ENCODE measurements at places on chromosomes 11 and 22.
A peak's percentile ranks its signal among the peaks of the same experiment; 100 is the strongest.

DNA sequence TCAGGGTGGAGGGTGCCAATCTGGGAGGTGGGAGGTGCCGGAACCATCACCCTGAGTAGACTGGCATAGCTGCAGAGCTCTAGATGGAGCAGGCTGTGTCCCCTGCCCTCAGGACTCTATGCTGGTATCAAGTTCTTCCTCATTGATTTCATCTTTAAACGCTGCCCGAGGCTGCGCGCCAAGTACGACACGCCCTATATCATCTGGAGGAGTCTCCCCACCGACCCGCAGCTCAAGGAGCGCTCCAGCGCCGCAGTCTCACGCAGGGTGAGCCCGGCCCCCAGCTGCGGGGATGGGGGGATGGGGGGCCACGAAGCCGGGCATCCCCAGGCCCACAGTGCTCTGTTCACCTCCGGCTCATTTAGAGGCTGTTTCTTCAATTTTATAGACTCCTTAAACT, 52.5 kb downstream of the GRAMD4 start:
- DNase-seq = no peak

DNA sequence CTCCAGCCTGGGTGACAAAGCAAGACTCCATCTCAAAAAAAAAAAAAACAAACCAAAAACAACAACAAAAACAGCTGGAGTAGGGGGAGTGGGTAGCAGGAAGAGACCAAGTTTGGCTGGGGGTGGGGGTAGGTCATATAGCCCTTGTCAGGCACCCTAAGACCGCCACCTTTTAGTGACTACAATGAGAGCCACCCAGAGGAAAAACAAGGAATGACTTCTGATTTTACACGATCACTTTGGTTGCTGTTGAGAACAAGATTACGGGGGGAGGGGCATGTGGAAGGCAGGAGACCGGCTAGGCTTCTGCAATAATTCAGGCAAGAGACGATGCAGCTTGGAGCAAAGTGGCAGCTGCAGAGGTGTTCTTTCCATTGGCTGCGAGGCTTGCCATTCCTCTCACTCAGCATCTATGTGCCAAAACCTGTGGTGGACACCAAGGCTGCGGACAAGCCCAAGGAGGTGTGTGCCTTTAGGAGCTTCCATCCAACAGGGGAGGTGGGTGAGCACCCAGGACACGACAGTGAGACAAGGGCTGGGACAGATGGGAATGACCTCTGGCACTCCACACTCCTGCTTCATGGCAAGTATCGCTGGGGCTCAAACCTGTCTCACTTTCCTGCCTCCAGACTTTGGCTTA, 1.7 kb downstream of the RPS19BP1 start:
- DNase-seq = no peak

GRCh38 chr11:90241414-90241813, 18.6 kb upstream of the CHORDC1 start:
- no peak for DNase-seq

- DNase-seq = no peak
Observed at GRCh38 chr22:49849161-49850020, 4.3 kb upstream of the ZBED4 start.

GRCh38 chr11:13503393-13503792, 7.6 kb upstream of the PTH start:
- no peak for DNase-seq

GRCh38 chr11:15937601-15938120, 418.7 kb downstream of the SOX6 start:
- DNase-seq = no peak

- DNase-seq = no peak
Observed at GRCh38 chr11:74932797-74933196, 16.1 kb downstream of the XRRA1 start.

DNA sequence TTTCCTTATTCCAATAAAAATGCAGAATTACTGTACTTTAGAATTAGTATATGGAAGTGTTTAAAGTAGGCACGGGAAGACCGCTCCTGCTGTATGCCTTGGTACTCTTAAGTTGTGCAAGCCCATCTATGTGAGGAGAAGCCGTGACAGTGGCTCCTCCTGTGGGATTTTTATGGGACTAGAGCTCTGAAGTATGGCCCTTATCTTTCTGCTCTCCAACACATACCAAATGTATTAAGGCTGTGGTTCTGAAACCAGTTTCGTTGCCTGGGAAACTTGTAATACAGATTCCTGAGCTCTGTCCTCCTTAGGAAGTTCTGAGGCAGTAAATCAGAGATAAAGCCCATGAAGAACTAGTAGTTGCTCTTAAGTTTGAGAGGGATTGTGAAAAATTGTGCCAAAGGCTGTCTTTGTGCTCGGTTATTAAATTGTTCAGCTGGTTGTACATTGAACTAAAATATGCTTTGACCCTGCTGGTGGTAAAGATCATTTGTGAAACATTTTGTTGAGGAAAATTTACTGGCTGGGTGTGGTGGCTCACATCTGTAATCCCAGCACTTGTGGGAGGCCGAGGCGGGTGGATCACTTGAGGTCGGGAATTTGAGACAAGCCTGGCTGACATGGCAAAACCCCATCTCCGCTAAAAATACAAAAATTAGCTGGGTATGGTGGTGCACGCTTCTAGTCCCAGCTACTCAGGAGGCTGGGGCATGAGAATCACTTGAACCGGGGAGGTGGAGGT, 29.3 kb downstream of the RTN3 start:
- no peak for DNase-seq

DNA sequence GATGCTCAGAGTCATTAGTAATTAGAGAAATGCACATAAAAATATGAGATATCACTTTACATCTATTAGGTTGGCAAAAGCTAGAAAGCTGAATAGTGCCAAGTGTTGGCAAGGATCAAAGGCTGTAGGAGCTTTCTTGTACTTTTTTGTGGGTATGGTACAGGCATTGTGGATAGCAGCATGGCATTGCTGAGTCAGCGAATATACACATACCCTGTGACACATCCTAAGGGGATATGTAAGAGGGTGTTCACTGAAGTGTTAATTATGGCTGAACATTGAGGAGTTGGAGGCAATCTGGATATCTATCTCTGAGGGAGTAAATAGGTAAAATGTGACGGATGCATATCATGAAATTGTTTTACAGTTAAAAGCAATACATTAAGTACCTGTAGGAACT, 27.0 kb upstream of the IL18BP start:
- DNase-seq = no peak

GRCh38 chr11:88275636-88276035, 61.9 kb downstream of the CTSC start:
- no peak for DNase-seq

- DNase-seq = no peak
Observed at GRCh38 chr11:65524014-65524740, 706 bp upstream of the SCYL1 start.

DNA sequence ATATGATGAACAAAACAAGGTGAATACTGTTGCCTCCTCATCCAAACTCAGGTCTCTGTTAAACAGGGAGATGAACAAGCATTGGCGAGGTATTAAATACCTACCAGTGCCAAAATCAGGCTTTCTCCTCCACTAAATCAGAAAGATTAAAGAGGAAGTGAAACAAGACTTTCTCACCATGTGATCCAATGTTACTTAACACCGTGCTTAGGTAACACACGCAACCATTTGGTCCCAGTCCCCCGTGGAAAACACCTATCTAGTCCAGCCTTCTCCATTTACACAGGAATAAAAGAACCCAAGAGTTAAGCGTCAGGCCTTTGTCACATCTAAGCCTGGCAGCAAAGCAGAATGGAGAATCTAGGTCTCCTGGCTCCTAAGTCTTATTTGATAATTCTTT, 34.5 kb downstream of the TENM4 start:
- DNase-seq = no peak

GRCh38 chr11:47940904-47941649, 39.3 kb upstream of the PTPRJ start:
- DNase-seq = no peak

DNA sequence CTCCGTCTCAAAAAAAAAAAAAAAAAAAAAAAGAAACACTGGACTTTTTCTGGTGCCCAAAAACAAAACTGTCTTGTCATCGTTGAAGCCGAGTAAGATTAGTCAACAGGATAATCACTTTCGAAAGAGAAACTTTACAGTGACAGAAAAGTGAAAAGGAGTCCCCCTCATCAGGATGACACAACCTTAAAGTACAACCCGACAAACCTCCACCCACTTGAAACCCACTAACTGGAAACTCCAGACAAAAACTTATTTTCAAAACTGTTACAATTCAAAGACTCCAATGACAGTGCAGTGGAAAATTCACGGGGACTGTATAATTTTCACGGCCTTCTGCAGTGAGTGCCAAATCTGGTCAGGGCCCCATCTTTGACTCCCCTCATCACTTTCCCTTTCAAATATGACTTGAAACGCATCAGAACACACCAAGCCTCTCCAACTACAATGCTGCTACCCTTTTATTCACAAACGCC, 1.3 kb downstream of the DENND5A start:
- no peak for DNase-seq

- DNase-seq = no peak
Observed at GRCh38 chr11:69870766-69871165, 51.5 kb upstream of the FGF3 start.

GRCh38 chr11:133082841-133083488, 449.3 kb downstream of the OPCML start:
- DNase-seq = no peak

DNA sequence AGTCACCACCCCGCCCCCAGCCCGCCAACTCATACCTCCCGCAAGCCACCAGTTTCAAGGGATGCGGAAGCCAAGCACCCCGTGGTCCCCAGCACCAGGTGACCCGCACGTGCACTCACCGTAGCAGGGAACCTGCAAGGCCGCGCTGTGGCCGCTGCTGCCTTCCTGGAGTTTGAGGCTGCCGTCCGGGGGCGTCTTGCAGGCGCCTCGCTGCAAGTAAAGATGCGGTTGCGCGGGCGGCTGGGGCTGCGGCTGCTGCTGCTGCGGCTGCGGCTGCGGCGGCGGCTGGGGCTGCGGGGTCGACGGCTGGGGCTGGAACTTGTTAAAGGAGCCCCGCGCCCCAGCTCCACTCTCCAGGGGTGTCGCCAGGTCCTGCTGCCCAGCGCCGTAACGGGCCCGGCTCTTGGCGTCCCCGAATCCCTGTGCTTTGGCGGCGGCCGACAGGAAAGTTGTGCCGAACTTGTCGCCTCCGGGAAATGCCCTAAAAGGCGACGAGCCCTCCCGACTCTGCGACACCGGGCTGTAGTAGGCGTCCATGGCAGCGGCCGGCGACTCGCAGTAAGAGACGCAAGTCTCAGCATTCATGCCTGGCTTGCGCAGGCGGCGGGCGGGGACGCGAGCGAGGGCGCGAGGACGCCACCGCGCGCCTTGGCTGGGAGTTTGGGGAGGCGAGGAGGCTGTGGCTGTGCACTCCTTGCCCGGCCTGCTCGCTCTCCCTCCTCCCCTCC, at the start of gene ALX4:
ALX4 (minus strand) TSS at position 662 of the 728 bp plus-strand sequence; CDS start at position 585, 77 bp downstream.
- DNase-seq = no peak

DNA sequence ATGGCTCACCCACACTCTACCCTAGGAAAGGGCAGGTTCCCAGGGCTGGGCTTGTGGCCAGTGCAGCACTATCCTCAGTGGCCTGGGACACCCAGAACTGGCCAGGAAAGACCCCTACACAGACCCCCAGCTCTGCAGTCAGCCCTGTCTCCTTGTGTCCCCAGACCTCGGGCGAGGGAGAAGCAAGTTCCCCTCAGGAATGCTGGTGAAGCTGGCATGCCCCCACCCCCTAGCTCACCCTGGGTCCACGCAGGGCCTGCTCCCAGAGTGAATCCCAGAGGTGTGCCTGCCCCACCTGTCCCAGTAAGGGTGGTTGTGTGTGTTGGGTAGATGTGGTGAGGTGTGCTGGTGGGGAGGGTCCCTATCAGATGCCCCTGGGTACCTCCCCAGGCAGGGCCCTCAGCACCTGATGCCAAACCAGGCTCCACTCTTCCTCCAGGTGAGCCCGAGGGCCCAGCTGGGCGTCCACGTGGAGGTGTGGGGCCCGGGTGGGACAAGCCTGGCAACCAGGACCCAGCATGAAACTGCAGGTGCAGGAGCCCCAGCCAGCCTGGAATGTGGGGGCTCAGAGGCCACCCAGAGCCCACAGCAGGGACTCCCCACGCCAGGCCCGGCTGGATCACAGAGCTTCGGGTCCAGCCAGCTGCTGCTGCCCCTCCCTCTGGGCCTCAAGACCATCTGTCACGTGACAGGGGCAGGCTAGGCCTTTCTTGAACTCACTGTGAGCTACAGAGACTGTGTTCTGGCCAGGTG, 48.4 kb upstream of the KCNQ1OT1 start:
- DNase-seq = no peak

- no peak for DNase-seq
Observed at GRCh38 chr11:47856186-47856585, 8.0 kb upstream of the NUP160 start.

GRCh38 chr22:30943368-30943767, 25.2 kb downstream of the MORC2 start:
- no peak for DNase-seq

DNA sequence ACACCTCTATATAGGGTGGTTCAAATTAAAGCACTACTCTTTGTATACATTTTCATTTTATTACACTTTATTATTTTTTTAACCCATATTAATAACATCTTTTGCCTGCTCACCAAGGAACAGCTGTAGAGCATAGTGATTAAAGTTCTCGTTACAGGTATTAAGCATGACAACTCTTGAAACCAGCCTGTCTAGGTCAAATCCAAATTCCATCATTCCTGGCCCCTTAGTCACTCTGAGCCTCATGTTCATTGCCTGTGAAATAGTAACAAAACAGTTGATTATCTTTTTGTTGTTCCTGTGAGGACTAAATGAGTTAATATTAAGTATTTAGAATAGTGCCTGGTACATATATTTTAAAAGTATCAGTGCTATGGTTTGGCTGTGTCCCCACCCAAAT, 334.5 kb downstream of the RAB38 start:
- no peak for DNase-seq

GRCh38 chr11:48073031-48073861, 92.9 kb downstream of the PTPRJ start:
- DNase-seq = no peak

DNA sequence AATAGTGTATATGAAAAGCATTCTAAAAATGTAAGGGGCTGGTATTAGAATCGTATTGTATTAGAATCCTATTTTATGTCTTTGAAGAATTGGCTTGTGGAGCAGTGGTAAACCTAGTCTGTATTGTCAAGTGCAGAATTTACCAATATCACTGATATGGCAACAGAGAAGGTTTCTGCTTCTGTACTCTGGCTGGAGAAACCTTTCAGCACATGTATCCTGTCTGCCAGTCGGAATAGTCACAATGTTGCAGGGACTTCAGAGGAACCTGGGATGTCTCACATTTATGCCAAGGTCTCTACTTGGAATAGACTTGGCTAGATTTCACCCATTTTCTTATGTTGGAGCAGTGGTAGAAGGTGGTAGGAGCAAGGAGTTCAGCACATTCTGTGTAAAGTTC, 4.4 kb downstream of the MTMR3 start:
- no peak for DNase-seq

GRCh38 chr11:124863137-124863825, 2.0 kb upstream of the ROBO3 start:
- DNase-seq = no peak

- no peak for DNase-seq
Observed at GRCh38 chr22:35258191-35258988, 1.1 kb downstream of the HMGXB4 start.

- DNase-seq = peak; percentile 68
Observed at GRCh38 chr22:45612451-45612901, 59.2 kb upstream of the ATXN10 start.
